ENCODE measurements at places on chromosomes 4 and X.
A peak's percentile ranks its signal among the peaks of the same experiment; 100 is the strongest.

DNA sequence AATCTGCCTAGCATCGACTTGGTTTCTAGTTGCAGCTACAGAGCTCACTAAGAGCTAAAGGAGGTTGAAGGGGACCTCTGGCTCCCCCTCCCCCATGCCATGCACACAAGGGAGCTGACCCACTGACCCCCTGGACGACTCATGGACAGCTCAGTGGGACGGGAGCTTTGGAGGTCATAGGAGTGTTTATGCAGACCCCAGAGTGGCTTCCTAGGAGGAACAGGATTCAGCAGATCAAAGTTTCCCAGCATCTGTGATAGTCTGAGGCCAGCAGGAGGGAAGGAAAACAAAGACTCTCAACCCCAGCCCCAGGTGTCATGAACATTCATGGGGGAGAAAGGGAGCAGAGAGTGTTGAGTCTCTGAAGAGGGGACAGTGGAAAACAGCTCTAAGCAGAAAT is 104.4 kb downstream of the ARSF start:
- DNase-seq, result no peak

DNA sequence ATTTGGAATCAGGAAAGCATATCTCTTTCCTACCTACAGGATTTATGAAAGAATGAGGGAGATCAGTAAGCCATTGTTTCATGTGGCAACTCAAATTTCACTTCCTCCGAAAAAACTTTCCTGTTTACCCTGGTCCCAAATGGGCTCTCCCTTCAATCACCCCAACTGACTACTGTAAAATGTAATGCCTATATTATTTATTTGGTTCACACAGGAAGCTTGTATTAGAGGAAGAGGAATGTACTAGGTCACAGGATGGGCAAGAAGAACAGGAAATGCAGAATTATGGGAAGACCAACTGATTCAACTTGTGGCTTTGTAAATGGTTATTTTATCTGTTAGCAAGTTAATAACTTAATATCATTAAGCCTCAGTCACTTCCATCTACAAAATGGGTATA is 23.1 kb downstream of the COL4A6 start:
- DNase-seq, result no peak

- no peak for DNase-seq
These were observed 25.4 kb downstream of the CFAP299 start for GRCh38 chr4:80360900-80361299.

- no peak for DNase-seq
These were observed 54.1 kb upstream of the AP1S2 start for GRCh38 chrX:15908603-15909290.

DNA sequence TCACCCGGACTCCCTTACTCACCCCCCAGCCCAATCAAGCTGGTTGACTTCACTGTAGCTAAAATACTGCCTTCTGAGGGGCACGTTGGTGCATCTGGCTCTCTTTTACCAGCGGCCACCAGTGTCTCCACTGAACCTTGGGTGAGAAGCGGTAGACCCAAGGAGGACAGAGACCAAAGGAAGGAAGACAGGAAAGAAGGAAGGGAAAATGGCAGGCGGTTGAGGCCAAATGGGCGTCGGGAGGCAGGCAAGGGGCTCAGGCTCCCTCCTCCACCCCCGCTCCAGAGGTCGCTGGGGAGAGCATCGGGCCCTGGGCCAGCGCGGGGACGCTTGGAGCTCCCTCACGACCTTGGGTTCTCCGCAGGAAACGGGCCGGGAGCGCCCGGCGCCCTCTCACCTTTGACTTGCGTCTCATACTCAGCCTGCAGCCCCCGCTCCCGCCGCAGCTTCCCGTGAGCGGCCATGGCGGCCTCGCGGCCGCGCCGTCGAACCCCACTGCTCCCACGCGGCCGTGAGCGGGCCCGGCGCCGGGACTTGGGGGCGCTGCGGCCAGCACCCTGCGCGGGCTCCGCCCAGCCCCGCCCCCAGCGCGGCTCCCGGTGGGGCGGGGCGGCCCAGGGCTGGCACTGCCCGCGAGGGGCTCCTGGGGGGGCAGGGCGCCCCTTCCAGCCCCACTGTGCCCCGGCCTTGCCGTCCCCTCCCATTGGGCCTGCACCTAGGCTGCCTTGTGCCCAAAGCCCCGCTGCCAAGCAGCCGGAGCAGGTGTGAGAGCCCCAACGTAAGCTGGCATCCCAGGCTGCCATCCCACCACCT is at the start of gene ARHGAP4:
Gene ARHGAP4 (minus strand): TSS at position 526 of the 813 bp plus-strand sequence. CDS start 62 bp downstream, at position 464.
- DNase-seq, result peak; percentile 19

- DNase-seq, result peak; percentile 45
These were observed 4.3 kb upstream of the TLR6 start for GRCh38 chr4:38860788-38861424.

GRCh38 chr4:127188847-127189246 is 443.9 kb upstream of the INTU start:
- no peak for DNase-seq

DNA sequence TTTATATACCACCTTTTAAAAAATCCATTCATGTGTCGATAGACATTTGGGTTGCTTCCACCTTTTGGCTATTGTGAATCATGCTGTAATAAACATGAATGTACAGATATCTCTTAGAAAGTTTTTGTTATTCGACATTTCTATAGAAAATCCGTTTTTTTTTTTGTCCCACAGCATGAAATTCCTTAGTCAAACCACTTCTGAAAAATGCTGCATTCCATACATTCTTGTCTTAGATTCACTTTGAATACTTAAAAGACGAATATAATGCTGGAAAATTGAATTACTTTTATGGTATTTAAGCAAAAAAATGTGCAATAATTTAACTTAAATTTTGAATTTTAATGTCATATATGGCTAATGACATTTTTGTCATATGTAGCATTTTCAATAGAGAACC is 1345.5 kb downstream of the TECRL start:
- no peak for DNase-seq

DNA sequence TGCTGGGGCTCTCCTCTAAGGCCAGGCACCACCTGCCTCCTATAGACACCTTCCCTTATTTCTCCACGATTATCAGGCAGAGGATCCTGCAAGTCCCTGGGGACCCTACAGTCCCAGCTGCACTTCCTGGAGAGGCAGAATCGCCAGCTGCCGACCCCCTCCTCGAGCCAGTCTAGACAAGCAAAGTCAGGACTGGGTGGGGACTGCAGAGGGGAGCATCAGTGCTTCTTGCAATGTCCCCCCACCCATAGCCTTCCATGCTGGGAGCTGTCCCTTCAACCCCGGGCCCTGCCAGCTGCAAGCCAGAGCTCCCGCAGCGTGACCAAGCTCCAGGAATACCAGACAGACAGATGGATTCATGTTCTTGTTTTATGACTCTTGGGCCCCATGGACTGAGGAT is 1.4 kb upstream of the CRMP1 start:
- no peak for DNase-seq

- DNase-seq, result no peak
These were observed 37.9 kb downstream of the FAT1 start for GRCh38 chr4:186685767-186686183.

GRCh38 chrX:148958901-148959300 is 458.5 kb downstream of the AFF2 start:
- DNase-seq, result no peak

GRCh38 chr4:10007793-10008608 is 13.3 kb downstream of the SLC2A9 start:
- no peak for DNase-seq

DNA sequence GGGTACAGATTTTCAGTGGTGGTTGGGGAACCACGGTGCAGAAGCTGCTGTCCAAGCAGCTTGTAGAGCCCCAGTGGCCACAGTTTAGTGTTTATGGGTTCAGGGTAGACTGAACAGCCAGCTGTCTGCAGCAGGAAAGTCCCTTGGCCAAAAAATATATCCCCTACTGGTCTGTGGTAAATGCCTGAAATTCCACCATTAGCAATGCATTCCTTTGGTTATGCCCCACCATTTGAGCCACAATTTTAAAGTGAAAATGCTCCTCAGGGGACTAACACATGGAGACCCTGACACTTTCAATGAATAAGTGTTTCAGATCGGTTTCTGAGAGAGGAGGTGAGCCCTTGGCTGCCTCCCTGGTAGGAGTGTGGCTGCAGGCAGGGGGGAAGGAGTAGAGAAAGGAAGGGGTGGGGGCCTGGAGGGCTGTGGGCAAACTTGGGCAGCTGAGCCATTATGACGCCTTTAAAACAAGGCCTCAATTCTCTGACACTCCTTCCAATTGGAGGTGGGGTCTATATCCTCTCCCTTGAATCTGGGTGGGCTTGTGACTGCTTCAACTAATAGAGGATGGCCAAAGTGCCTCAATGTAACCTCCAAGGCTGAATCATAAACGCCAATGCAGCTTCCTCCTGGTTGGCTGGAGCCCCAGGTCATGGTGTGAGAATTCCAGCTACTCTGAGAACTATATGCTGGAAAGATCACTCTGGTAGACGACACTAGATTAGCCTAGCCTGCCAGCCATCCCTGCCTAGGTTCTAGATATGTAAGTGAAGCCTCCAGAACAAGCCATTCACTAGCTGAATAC is 75.8 kb upstream of the ATP6AP2 start:
- DNase-seq, result no peak

GRCh38 chr4:3107271-3107670 is 32.8 kb downstream of the HTT start:
- no peak for DNase-seq

- DNase-seq, result no peak
These were observed at the start of gene AWAT2 for GRCh38 chrX:70049925-70050324. AWAT2 (minus strand) TSS chrX:70049938; CDS start chrX:70049932, 6 bp downstream.

GRCh38 chrX:57677132-57677858 is 2.8 kb downstream of the NLRP2B start:
- DNase-seq, result no peak

GRCh38 chr4:37675587-37676290 is 10.4 kb downstream of the RELL1 start:
- DNase-seq, result no peak

GRCh38 chrX:141609111-141609510 is 19.6 kb downstream of the SPANXA2 start:
- DNase-seq, result no peak

DNA sequence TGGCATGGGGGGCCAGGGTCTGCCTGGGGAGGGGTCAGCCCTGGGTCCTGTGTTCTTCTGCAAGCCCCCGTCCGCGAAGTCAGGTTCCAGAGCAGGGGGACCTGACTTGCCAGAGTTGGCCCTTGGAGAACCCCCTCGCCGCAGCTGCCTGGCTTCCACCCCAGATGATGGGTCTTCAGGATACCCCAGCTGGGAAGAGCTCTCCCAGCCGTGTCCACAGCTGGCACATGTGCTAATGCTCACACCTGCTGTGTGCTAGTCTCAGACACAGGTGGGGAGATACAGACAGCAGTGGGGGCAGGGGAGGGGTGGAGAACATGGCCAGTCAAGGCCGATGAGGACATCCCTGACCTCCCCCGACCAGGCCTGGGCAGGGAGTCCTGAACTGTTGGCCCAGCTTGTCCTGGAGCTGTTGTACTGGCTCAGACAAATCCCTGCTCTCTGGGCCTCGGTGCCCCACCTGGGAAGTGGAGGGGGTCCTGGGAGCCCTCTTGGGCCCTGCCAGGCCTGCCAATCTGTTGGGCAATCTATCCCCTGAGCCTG is 3.5 kb downstream of the ADRA2C start:
- DNase-seq, result no peak

- DNase-seq, result no peak
These were observed 304.8 kb downstream of the QDPR start for GRCh38 chr4:17206829-17207801.

GRCh38 chrX:39900777-39901170 is 197.0 kb downstream of the BCOR start:
- peak; percentile 26 for DNase-seq

GRCh38 chr4:126071346-126072333 is 756.9 kb downstream of the FAT4 start:
- peak; percentile 66 for DNase-seq

DNA sequence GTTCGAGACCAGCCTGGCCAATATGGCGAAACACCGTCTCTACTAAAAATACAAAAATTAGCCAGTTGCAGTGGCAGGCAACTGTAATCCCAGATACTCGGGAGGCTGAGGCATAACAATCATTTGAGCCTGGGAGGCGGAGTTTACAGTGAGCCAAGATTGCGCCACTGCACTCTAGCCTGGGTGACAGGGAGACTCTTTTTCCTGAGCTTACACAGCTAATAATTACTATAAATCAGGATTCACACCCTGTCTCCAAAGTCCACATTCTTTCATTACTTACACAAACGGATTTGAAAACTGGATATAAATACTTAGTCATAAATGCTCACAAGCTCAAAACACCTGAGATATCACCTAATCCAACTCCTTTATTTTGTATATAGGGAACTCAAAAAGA is 151.6 kb downstream of the LRBA start:
- no peak for DNase-seq

DNA sequence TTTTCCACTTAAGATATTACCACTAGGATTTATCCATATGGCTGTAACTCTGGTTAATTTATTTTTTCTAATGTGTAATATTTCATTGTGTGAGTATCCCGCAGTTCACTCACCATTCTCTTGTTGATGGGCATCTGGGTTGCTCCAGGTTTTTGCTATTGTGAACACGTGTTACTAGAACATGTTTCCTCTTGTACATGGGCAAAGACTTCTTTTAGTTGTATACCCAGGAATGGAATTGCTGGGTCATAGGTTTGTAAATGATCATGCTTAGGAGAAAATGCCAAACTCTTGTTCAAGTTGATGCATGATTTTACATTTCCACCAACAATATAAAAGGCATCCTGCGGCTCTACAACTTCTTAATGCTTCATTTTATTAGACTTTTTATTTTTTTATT is 26.8 kb downstream of the SYNPO2 start:
- DNase-seq, result no peak

DNA sequence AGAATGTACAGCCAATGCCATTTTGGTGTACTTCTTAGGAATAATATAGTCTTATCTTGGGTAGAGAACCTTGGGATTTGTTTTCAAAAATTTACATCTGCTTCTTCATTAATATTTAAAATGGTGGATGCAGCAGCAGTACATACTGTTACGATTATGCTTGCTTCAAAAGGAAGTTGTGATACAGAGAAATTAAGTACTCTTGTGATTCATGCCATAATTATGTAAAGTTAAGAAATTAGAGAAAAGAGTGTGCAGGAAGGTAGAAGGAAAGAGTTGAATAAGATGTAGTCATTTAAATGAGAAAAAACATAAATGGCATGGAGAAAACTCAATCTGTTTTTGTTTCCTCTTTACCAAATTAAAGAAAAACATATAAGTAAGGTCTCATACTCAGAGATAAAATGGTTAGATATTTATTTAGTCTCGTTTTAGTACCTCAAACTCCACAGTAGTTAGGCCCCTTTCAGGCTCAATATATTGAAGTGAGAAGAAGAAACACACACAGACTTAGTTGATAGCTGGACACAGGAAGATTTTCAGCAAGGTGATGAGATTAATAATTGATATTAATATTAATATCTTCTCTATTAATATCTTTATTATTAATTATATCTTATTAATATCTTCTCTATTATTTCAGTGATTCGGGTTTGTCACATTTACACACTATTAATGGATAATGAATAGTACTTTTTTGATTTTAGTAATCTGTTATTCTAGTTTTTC is 70.1 kb upstream of the HPGD start:
- no peak for DNase-seq

DNA sequence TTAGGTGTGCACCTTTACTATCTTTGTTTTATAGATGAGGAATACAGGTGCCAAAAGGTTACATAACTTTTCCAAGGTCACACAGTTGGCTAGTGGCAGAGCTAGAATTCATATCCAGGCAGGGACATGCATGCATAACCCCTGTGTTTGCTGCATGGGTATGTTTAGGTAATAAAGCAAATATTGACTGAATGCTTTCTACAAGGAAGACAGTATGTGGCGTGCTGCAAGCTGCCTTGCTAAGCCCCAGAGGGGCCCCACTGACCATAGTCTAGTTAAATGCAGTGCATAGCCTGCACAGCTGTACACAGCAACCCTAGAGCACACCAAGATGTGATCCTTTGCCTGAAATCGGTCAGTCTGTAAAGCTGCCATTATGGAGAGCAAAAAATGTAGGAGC is 320.5 kb upstream of the IGFBP7 start:
- no peak for DNase-seq

- DNase-seq, result no peak
These were observed 63.2 kb downstream of the SH3RF1 start for GRCh38 chr4:169207436-169208089.

Data from NCI-H510A treated with DMSO at 0.1 percent for 48 hours (cell line).